ENCODE measurements at places on chromosomes 4 and X.

DNA sequence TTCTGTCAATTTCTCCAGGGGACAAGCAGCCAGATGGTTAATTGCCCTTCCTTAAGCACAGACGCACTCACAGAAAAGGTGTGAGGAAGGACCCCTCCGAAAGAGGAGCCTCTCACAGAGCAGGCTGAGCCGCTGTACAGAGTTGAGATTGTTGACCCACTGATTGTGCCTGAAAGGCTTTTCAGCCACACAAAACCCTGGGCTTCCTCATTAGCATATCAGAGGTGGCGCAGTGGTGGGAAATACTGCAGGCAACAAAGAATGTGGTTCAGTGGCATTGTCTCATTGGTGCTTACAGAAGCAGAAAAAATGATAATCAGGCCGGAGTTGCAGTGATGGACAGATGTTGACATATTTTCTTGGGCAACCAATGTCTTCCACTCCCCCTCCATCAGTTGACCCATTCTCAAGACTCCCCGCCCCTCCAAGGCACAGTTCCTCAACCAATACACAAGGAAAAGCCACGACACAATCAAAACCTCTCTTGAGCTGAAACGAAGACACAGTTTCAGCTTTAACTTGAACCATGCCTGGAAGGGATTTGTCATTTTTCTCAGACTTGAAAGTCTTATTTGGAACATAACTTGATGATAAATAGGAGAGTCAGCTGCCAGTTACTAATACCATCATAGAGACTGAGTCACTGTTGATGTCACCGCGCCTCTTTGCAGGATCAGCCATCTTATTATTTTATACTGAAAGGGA lies 53.1 kb downstream of the ATXN3L start:
- no peak for DNase-seq

DNA sequence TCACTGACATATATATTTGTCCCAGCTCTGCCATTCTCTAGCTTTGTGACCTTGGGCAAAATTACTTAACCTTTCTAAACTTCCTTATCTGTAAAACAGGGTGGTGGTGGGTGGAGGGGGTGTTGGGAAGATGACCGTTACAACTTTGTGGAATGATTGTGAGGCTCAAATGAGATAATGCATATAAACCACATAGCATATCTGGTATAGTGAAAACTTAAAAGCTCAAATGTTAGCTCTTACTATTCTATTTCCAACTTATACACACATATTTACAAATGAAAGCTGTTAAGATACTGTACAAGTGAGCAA lies 52.9 kb upstream of the HPRT1 start:
- DNase-seq: no peak

- no peak for DNase-seq
Observed at GRCh38 chr4:33357121-33357520, 2637.0 kb downstream of the PCDH7 start.

DNA sequence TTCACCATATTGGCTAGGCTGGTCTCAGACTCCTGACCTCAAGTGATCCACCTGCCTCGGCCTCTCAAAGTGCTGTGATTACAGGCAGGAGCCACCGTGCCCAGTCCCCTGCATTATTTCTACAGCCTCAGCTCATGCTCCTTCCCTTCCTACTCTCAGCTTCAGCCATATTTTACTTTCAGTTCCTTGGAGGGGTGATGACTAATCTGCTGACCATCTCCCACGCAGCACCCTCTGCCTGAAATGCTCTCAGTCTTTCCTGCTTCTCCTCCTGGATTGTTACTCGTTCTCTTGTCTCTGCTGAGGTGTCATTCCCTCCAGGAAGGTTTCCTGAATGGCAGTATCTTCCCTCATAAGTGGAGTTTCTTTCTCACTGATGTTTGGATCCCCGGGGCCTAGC lies 63.3 kb downstream of the MOSPD2 start:
- no peak for DNase-seq

DNA sequence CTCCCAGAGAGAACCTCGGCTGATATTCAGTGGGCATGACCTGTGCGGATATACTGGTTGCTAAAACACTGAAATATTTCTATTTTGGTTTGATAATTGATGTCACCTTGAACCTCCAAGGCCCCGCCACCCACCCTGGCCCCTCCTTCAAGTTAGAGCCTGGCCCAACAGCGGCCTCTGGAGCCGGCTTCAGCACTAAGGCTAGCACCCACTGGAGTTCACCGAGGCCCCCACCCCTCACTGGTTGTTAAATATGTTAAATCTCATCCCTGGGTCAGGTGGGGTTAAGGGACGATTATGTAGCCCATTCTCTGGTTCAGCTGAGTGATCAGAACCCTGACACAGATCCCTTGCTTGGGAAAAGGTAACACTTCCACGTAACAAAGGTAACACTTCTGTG lies 24.3 kb downstream of the SEL1L3 start:
- DNase-seq: no peak

GRCh38 chr4:140351093-140352075 lies 22.1 kb upstream of the SCOC start:
- no peak for DNase-seq

DNA sequence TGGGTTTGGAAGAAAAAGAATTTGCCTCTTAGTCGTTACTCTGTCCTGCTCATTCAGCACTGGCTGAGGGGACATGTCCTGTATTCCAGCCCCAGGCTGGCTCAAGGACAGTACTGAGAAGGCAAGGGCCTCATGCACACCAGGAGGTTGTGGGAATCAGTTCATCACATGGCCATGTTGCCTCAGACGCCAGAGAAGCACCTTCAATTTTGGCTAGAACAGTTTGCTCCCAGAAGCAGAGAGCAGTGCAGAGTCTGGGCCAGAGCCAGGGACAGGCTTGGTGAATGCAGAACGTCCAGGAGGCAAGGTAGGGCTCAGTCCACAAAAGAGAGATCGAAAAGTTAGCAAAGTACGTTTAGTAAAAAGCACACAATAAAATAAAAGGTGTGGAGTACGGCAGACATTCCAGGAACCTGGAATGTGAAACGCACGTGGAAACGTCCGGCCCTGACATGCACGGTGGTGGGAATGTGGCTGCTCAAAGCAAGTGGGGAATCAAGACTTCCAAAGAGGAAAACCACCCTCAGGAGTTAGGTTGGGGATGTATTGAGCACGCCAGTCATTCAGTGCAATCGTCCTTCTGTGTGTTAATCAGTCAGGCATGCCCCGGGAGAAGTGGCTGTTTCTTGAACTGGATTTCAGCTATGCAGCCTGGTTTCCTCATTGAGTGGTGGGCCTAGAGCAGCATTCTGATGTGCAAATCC lies 1.2 kb upstream of the SLC2A9 start:
- no peak for DNase-seq

DNA sequence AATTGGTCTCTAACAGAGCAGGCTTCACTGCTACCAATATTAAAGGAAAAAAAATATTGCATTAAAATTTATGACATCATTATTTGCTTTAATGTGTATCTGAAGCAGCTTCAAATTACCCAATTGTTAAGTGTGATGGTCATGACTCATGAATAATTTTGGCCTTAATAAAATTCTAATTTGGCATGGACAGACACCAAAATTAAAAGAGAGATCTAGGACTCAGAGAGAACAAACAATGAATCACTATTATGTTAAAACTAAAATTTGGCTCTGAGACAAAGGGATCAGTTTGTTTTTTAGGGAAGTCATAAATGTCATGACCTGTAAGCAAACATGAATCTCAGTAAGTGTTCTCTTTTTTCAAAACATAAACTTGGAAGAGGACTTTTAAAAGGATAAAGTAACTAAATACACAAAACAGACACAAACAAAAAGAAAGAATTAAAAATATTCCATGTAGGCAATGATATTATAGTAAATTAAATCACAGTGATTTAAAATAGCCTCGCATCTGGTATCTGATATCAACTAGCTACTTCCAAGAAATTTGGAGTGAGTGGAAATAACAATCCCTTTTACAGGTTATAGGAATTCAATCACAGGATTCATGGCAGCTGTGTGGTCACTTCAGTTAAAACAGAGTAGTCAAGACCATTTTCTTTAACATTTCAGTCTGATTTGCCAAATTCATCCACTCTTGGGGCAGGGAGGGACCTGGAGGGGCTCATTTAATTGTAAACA lies 11.6 kb downstream of the VEGFC start:
- no peak for DNase-seq

GRCh38 chr4:124449881-124450280 lies 262.7 kb downstream of the ANKRD50 start:
- no peak for DNase-seq

DNA sequence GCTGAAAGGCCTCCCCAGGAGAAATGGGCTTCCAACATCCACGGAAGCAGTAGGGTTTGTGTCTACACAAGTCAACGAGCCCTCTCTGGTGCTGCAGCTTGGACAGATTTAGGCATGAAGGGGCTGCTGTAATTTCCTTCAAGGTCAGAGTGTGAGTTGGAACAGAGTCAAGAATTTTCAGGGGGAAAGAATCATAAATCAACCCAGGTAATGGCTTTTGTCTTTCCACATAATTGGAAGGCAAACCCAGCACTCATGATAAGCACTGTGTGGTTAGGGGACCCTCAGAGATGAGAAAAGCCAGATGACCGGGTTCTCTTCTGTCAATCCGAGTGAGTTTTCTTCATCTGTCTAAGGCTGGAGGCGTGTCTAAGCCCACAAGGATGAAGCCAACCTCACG lies 78.6 kb upstream of the MXRA5 start:
- DNase-seq: no peak

DNA sequence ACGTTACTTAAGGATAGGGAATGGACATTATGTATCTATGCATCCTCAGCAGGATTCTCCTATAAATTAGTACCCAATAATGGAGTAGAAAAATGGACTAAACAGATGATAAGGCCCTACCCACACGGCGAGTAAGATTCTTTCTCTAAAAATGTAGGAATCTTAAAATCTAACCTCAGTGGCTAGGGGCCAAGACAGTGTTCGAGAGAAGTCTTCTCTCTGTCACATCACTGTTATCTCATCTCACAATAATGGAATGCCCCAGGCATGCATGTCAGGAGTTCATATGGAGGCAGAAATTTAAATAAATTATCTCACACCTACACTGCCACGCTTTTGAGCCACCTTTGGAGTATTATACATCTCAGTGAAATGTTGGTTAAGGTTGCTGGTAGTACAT lies 132.9 kb downstream of the LDB2 start:
- no peak for DNase-seq

DNA sequence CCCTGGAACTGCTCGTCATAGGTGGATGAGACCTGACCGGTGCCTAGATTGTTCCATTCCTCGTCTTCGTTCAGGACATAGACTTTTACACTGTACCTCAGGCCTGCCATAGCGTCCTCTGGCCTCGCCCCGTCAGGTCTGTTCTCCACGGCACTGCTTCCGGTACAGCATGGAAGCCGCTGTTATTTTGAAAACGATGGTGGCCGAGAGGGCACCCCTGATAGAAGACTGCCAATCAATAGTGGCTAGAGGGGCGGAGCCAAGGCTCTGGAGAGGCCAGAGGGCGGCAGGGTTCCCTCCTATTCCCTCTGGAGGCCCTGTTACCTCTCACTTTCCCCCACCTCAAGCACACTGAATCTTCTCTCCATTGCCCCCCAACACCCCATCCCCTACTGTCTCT lies at the start of gene PPP4R3C:
PPP4R3C (minus strand) TSS at position 155 of the 400 bp plus-strand sequence; CDS start at position 110, 45 bp downstream.
- no peak for DNase-seq

GRCh38 chrX:68369559-68369958 lies 63.7 kb downstream of the OPHN1 start:
- DNase-seq: no peak

DNA sequence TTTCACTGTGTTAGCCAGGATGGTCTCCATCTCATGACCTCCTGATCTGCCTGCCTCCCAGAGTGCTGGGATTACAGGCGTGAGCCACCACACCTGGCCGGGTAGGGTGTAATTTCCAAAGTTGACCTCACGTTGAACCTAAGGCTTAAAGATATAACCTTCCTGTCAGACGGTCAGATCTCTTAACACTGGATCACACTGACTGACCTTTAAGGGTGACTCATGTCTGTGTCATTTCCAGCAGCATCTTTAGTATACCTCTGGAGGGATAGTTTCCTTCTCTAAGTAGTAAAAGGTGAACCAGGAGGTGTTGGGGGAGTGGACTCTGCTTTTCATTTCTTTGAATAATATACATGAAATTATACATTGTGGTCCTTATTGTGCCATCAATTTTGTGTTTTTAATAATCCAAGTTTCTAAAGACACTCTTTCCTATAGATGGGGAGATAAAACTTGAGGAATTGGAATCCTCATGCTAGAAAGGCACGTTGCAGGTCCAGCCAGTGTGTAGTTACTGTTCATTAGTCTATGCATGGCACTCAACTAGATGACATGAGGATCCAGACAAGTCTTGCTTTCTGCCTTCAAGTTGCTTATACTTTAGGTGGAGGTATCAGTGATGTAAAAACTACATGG lies 45.7 kb downstream of the ARHGAP10 start:
- no peak for DNase-seq

All from NCI-H2081 treated with DMSO at 0.1 percent for 48 hours (cell line).